Common myeloid progenitor, CD34-positive (primary cell): ENCODE measurements at places on chromosomes 1 and 21.
A peak's percentile ranks its signal among the peaks of the same experiment; 100 is the strongest.

GRCh38 chr1:55428944-55429931 is 214.1 kb upstream of the USP24 start:
- DNase-seq: no peak

DNA sequence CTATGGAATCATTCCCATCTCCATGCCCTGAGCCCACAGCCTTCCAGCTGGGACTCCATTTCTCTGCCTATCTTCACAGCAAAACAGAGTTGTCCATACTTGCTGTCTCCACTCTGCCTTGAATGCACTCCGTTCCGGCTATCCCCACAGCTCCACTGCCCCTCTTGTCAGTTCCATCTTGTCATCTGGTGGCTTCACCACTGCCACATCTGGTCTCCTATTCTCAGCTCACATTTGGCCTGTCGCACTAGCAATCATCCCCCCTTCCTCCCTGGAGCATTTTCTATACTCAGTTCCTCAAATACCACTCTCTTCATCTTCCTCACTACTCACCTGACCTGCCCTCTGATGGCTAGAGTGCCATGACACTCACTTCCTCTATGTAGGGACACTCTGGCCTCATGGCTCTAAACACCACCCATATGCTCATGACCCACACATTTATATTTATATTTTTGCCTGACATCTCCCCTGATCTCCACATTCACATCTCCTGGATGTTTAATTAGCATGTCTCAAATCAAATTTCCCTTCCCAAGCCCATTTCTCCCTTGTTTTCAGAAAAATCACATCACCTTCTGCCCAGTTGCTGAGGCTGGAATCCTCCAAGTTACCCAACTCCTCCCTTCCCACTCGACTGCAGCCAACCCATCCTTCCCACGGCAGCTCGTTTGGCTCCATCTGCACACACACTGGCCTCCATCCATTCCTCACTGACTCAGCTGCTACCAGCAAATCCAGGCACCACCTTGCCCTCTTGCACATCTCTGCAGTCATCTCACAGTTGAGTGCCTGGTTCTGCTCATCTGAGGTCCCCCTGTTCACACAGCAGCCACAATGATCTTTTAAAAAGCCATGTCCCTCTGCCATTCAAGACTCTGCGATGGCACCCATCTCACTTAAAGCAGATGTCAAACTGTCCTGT is 6.1 kb downstream of the ZNF692 start:
- DNase-seq: no peak

DNA sequence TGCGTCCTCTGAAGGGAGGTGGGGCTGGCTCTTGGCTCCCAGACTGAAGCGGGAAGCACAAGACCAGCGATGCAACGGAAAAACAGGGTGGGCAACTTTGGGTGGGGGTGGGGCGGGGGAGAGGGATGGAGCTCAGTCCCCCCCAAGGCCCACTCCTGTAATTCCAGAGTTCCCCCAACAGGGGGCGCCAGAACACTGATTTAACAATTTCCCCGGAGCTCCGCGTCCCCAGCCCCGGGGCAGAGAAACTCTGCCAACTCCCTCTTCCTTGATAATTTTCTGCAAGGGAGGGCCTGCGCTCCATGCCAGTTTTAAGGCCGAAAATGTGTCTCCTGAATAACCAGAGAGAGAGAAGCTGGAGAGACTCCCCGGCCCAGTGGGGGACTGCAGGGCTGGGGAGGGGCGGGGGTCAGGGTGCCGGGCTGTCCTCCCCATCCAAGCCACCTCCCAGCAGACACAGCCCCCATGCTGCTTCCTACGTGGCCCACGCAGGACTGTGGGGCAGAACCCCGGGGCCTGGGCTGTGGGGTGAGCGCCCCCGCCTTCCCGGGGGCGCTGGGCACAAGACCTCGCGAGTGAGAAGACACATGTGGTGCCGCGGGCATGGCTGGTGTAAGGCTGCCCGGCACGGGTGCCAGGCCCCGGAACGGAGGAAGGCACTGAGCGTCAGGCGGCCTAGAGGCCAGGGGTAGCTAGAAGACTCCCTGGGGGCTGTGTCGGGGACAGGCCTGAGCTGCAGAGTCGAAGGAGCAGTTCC is 51.4 kb downstream of the KIF21B start:
- DNase-seq: peak; percentile 72

DNA sequence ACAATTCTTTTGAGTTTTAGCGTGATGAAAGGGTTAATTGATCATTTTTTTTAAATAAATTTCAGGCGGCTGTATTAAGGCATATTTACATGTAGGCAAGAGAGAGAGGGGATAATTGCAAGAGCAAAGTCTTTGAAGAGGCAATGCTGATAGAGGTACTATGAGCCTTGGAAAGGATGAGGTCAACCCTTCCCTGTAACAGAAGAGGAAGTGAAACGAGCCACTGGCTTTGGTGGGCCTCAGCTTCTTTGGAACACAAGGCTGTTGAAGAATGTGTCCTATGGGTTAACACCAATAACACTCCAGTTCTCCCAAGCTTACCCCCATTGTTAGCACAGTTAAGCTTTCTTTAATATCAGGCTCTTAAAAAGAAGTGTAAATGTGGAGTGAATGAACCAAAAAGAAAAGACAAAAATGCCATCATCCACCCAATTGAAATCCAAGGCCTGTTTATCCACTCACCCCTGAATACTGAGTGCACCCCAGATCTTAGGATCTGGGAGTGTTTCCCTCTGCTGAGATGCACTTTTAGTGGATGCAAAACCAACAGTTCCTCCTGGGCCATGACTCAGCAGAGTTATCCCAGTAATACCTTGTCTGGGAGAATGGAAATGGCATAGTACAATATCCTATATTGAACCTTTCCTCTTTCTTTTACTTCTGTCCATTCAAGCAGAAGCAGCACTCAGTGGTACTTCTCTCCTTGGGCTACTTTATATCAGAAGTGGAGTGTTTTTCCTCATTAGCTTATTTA is 216.4 kb downstream of the SLC44A5 start:
- no peak for DNase-seq

DNA sequence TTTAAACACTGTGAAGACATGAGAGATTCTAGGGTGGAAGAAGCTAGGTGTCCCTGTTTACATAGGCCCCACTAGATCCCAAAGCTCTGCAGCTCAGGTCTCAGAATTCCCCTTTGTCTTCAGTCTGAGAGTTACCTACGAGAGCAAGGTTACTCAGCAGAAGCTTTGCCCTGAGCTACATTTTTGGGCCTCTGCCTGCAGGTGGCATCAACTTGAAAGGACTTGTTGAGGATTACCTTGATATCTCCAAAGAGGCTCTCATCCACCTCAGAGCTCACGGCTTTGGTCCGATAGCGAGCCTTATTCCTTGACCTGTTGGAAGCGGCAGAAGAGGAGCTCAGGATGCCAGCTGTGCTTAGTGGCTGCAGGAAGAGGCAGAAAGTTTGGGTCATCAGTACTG is 7.0 kb downstream of the CFAP45 start:
- peak; percentile 31 for DNase-seq

- no peak for DNase-seq
These were observed 9.1 kb downstream of the PYCR2 start for GRCh38 chr1:225914947-225915346.

GRCh38 chr21:33325222-33326067 is 675 bp downstream of the IFNAR1 start:
- peak; percentile 85 for DNase-seq

GRCh38 chr21:39533545-39534380 is 79.0 kb upstream of the B3GALT5 start:
- no peak for DNase-seq

DNA sequence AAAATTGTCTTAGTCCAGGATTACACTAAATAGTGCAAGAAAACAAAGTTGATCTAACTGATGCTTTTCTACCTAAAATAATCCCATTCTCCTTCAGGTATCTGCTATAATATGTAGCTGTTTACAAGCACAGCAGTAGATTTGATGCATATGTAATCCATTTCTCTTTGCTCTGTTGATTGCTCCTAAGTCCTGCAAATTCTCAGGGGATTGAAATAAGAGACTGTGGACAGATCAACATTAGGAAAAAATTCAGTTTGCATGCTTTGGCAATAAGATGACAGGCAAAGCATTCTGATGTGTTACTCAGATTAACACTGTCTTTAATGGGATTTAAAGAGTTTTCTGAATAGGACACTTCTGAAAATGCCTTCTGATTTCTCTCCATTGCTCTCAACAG is 34.7 kb downstream of the RNF11 start:
- DNase-seq: no peak

- no peak for DNase-seq
These were observed 14.8 kb downstream of the ARHGEF16 start for GRCh38 chr1:3469104-3469848.

DNA sequence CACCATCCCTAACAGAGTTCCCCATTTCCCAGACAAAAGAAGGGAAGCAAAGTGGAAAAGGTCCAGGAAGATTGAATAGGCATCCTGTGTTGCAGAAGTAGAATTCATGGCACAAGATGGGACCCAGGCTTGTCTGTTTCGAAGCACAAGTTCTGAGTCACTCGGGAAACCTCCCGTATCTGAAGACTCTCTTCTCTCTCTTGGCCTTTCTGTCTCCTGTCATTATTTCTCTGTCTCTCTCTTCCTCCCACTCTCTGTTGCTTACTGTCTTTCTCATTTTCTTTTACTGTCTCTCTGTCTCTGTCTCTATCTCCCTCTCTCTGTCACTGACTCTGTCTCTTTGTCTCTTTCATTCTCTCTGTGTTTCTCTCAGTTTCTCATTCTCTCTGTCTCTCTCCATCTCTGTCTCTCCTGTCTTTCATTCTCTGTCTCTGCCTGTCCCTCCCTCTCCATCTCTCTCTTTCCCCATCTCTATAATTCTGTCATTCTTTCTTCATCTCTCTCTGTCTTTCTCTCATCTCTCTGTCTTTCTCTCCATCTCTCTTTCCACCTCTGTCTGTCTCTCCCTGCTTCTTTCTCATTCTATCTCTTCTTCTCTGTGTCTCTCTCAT is 23.7 kb downstream of the RNF187 start:
- DNase-seq: no peak

GRCh38 chr1:223177681-223178080 is 34.6 kb upstream of the TLR5 start:
- DNase-seq: peak; percentile 42

DNA sequence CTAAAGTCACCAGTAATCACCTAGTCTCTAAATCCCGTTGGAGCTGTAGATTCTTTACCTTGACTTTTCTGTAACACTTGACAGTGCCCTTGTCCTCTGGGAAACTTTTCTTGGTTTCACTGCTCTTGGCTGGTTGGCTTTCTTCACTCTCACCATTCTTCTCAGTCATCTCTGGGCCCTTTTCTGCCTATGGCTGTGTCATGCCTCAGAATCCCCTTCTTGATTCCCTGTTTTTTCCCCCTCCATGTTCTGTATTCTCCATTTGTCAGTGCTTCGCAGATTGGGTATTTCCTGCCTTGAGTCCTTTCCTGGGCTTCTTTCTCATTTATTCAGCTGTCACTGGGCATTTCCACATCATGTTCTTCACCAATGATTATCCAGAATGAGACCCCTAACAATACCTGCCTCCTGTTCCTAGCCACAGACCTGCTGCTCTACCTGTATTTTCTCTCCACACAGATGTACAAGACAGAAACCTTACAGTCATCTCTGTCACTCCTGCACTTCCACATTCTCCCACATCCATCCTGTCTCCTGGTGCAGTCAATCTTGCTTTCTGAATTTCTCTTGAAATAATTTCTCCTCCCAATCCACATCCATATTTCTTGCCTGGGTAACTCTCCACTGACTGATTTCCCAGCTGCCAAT is 14.7 kb downstream of the UCK2 start:
- DNase-seq: no peak

- DNase-seq: no peak
These were observed 603 bp upstream of the DHRS3 start for GRCh38 chr1:12618661-12618964.

DNA sequence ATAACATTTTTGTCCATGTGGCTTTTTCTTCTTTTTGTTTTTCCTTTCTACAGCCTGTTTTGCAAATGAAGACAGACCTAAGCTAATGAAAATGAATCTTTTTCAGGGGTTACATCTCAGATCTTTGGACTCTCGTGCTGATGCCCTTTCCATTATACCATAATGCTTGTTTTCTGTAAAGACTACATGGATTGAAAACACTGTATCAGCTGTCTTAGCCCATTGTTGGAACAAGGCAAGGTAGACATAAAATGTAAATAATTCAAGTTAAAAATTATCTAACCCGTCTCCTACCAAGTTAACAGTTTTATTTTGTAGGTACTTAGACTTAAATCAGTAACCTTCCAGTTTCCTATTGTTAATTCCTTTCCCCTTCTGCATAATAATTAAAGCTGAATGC is 44.9 kb downstream of the RPRD2 start:
- no peak for DNase-seq

DNA sequence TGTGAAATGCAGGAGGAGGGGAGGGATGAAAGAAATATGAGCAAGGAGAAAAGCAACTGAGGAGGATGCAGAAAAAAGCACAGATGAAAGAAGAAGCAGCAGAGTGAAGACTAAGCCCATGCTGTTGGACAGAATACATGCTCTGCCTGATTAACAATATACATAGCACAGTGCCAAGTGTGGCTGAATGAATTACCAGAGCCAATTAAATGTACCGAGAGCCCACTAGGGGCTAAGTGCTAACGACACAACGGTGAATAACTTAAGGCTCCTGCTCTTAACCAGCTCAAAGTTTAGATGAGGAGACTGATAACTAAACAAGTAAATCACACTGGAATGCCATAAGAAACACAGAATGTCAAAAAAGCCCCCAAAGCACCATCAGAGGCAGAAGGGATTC is 15.6 kb downstream of the CADM3 start:
- DNase-seq: no peak

- DNase-seq: no peak
These were observed 40.4 kb downstream of the LDLRAD2 start for GRCh38 chr1:21852282-21853130.

DNA sequence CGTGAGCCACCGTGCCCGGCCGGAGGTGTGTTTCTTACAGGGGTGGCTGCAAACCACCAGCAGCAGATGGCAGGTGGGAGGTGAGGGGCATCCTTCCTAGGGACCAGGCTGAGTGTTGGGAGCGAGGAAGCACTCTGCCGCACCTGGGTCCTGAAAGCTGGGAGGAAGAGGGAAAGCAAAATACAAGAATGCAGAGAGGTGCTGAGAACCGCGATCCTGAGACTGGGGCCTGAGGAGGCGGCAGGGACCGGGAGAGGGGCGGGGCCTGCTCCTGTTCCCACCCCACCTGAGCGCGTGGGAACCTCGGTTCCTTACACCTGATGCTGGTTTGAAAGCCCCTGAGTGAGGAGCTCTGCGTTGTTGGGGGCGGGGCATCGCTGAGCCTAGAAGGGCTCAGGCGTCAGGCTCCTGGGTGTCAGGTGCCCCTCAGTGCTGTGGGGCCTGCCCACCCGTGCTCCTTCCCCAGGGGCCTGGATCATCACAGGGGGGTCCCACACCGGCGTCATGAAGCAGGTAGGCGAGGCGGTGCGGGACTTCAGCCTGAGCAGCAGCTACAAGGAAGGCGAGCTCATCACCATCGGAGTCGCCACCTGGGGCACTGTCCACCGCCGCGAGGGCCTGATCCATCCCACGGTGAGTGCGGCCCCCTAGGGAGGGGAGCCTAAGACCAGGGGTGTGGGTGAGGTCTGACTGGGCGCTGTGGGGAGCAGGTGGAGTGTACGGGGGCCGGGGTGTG is 15.5 kb downstream of the TRPM2 start:
- DNase-seq: peak; percentile 35

DNA sequence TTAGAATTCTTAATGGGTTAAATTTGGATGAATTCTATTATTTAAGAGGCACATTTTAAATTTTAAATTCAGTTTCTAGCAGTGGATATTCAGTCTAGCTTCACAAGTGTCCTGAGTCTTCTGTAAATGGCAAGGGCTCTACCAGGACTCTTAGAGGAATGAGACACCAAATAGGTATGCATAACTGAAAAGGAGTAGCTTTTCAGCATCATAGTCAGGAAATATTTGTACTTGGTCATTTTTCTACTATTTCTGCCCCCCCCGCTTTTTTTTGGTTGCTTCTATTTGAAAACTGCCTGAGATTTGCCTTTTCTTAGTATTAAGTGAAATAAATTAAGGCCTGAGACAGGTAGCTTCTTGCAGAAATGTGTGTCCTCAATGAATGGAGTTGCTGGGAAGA is 80.2 kb downstream of the MAST2 start:
- DNase-seq: no peak
